ENCODE measurements at places on chromosomes 12 and 14. TPM values are rescaled to one million over a fixed set of nuclear protein-coding genes. Genes with fewer than 3 reads are reported as not detected.

RD3L gene
- not detected for total RNA-seq

ERG28 gene
- 4.7 TPM for total RNA-seq

NXPH4 gene
- 1.7 TPM for total RNA-seq

TAS2R9 gene
- total RNA-seq = 0.25 TPM

CLEC4D gene
- total RNA-seq = not detected

RIPK3 gene
- total RNA-seq = 0.25 TPM

Data from temporal lobe (tissue), 4 donors.